ENCODE measurements at places on chromosomes 5 and 9. TPM values are rescaled to one million over a fixed set of nuclear protein-coding genes. Genes with fewer than 3 reads are reported as not detected.
A peak's percentile ranks its signal among the peaks of the same experiment; 100 is the strongest.

- H3K27me3 ChIP-seq, result peaks cover 9% of the 10 kb centered on the region
- no peak for DNase-seq
Measured at GRCh38 chr9:105245029-105245890, 809 bp downstream of the SLC44A1 start.

DNA sequence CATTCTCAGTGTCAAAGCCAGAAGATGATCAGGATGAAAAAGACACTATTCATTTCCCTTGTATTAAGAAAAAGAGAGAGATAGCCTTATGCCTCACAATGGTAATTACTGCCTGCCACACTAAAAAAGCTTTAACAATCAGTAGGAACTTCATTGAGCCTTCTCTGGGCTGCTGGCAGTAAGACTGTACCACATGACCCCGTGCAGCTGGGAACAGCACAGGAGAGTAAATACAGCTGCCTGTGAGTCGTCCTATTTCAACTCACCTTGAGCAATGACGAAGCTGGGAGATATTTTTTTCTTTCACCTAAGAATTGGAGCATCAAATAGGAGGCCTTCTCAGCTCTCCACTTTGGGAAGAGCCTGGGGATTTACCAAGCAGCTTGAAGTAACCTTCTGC lies 316.3 kb downstream of the GABRB2 start:
- no peaks in the 10 kb centered on the region for H3K27me3 ChIP-seq
- H3K36me3 ChIP-seq, result no peaks in the 10 kb centered on the region
- no peak overlapping the region for H3K27ac ChIP-seq
- H3K4me3 ChIP-seq, result no peak overlapping the region
- no peaks in the 10 kb centered on the region for H3K4me1 ChIP-seq

- peaks cover 15% of the 10 kb centered on the region for H3K27me3 ChIP-seq
- peaks cover 9% of the 10 kb centered on the region for H3K4me1 ChIP-seq
- peak; percentile 75 for DNase-seq
- no peaks in the 10 kb centered on the region for H3K36me3 ChIP-seq
- peak within 1 kb of the TSS; percentile 76 for H3K4me3 ChIP-seq
- H3K27ac ChIP-seq, result peak within 1 kb of the TSS; percentile 94
Measured at GRCh38 chr5:56814963-56815657, at the start of gene MAP3K1. TSS of gene MAP3K1 (plus strand) at chr5:56815549. CDS start at chr5:56815574, 25 bp downstream.

DNA sequence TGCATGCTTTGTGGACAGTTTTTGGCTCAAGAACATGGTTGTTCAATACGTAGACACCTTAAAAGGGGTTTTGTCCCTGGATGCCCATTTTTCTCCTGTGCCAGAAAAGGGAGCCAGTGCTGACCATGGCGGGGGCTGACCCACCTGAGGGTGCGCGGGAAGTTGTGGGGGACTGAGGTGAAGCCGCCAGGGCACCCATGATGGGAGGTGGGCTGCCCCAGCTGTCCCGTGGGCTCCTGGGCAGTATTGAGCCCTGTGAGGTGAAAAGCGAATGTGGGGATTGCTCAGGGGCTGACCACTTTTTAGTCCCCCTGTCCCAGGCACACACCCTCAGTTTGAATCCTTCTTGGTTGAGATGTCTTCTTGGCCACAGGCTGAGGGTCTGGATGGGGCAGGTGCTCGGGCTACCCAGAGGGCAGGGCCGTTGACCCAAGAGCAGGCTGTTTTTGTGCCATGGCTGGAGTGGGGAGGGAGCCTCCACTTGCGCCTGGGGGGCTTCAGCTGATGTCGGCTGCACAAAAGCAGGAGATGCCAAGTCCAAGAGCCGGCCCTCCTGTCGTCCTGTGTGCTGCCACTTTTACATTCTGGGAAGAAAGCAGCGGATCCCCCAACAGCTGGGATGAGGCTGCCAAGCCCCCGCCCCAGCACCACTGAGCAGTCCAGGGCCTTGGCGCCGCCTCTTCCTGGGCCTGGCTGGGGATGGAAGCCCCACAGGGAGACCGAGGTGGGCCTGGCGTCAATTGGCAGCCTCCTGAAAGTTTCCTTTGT lies 120.1 kb downstream of the WNK2 start:
- no peak for DNase-seq
- no peaks in the 10 kb centered on the region for H3K27me3 ChIP-seq
- no peaks in the 10 kb centered on the region for H3K36me3 ChIP-seq
- H3K4me3 ChIP-seq, result no peak overlapping the region
- H3K4me1 ChIP-seq, result no peaks in the 10 kb centered on the region
- H3K27ac ChIP-seq, result no peak overlapping the region

DNA sequence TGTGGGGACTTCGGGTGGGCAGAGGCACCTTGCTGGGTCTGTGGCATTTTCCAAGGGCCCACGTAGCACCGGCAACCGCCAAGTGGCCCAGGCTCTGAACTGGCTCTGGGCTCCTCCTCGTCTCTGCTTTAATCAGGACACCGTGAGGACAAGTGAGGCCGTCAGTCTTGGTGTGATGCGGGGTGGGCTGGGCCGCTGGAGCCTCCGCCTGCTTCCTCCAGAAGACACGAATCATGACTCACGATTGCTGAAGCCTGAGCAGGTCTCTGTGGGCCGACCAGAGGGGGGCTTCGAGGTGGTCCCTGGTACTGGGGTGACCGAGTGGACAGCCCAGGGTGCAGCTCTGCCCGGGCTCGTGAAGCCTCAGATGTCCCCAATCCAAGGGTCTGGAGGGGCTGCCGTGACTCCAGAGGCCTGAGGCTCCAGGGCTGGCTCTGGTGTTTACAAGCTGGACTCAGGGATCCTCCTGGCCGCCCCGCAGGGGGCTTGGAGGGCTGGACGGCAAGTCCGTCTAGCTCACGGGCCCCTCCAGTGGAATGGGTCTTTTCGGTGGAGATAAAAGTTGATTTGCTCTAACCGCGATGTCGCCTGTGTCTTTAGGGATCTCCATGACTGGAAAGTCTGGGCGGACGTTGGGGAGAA lies 5.8 kb downstream of the DPP7 start:
- H3K27me3 ChIP-seq, result peaks cover 14% of the 10 kb centered on the region
- peaks cover 51% of the 10 kb centered on the region for H3K36me3 ChIP-seq
- H3K4me3 ChIP-seq, result no peak overlapping the region
- no peak overlapping the region for H3K27ac ChIP-seq
- H3K4me1 ChIP-seq, result no peaks in the 10 kb centered on the region
- DNase-seq, result no peak

- no peak overlapping the region for H3K27ac ChIP-seq
- no peaks in the 10 kb centered on the region for H3K4me1 ChIP-seq
- H3K36me3 ChIP-seq, result no peaks in the 10 kb centered on the region
- no peak overlapping the region for H3K4me3 ChIP-seq
- DNase-seq, result no peak
- no peaks in the 10 kb centered on the region for H3K27me3 ChIP-seq
Measured at GRCh38 chr9:98516205-98516896, 192.4 kb downstream of the GABBR2 start.

GRCh38 chr9:100466829-100467221 lies 6.1 kb upstream of the TMEFF1 start:
- no peak overlapping the region for H3K4me3 ChIP-seq
- H3K27ac ChIP-seq, result no peak overlapping the region
- DNase-seq, result no peak
- H3K4me1 ChIP-seq, result no peaks in the 10 kb centered on the region

PLCXD3 gene
- total RNA-seq, result 0.05 TPM

EPB41L4A gene
- 4.8 TPM for total RNA-seq
